Activated naive CD4-positive, alpha-beta T cell treated with anti-CD3 and anti-CD28 coated beads, Interleukin-2, amount 10 ng/mL, durations not matched to agents 7 days and 5 days (primary cell): ENCODE measurements at places on chromosomes 16 and 17.

- DNase-seq: no peak
These were observed 78.4 kb upstream of the GSE1 start for GRCh38 chr16:85534536-85535351.

DNA sequence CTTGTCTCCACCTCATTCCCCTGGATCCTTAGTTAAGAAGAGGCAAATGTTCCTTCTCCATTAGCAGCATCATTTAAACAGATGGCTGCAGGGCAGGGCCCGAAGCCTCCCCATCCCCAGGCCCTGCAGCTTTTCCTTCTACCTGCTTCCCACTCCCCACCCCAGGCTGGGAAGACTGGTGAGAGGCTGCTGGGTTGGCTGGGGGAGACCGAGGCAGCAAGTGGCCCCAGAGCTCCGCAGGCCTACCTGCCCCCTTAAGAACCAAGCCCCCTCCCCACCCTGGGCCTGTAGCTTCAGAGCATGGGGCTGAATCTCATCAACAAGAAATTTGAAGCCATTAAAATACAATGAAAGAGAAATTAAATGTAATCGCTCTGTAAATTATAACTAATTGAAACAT, 22.1 kb upstream of the RPL38 start:
- DNase-seq: no peak

DNA sequence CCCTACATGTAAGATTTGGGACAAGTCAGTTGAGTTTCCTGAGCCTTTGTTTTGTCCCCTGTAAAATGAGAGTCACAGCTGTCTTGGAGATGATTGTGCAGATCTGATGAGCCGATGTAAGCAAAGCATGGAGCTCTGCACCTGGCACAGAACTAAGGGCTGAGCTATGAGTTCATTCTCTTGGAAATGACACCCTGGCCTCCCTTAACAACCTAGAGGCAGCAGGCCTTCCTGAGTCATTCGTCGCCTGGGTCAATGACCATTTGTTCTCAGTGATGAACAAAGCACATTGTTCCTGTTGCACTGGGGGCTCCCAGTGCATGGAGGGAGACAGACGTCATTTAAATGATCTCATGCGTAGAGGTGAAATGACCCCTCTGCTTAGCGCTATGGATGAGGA, 62.8 kb upstream of the GCSH start:
- no peak for DNase-seq

GRCh38 chr16:72785171-72785570, 262.8 kb downstream of the ZFHX3 start:
- no peak for DNase-seq

GRCh38 chr17:72381597-72382397, 261.0 kb downstream of the SOX9 start:
- DNase-seq: no peak

GRCh38 chr17:81821603-81822311, 11.3 kb downstream of the MCRIP1 start:
- peak; percentile 57 for DNase-seq

GRCh38 chr17:71315568-71315967, 805.3 kb upstream of the SOX9 start:
- no peak for DNase-seq

GRCh38 chr16:1109648-1110047, 13.6 kb upstream of the C1QTNF8 start:
- DNase-seq: no peak

DNA sequence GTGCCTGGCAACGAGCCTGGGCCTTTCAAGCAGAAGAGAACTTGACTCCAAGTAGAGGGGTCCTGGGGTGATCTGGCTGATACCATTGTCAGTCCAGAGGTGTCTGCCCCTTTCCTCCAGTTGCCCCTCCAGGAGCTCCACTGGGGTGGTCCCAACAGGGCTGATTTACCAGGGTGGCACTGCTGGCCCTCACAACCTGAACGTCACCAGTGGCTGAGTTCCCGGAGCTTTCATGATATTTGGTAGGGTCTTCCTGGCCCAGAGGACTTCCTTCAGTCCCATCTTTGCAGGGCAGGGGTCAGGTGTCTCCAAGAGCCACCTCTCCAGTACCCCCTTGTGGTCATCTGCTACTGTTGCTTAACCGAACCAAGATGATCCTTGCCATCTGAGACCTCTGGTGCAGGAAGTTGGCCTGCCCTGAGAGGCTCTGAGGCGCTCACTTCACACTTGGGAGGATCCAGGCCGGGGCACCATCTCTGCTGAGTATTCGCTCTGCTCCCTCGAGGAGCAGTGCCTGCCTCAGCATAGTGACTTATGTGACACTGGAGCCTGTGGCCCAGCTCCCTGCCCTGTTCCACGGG, 3.5 kb downstream of the LIMD2 start:
- DNase-seq: peak; percentile 62
